ENCODE measurements at places on chromosomes 3 and 15.

- no peak for DNase-seq
Measured at GRCh38 chr15:39880718-39881387, 39.2 kb downstream of the GPR176 start.

- no peak for DNase-seq
Measured at GRCh38 chr15:63363292-63363691, 18.4 kb downstream of the CA12 start.

DNA sequence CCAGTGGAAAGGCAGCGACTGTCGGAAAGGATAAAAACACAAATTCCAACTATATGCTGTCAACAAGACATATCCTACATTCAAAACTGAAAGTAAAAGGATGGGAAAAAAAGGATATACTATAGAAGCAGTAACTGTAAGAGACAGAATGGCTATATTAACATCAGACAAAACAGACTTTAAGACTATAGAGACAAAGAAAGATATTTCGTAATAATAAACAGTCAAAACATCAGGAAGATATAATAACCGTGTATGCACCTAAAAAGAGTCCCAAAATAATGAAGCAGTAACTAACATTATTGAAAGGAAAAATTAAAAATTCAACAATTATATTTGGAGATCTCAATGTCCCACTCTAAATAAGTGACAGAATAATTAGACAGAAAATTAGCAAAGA lies 48.2 kb downstream of the ZNF148 start:
- no peak for DNase-seq

GRCh38 chr15:73030122-73030679 lies 22.1 kb upstream of the NEO1 start:
- DNase-seq, result no peak

DNA sequence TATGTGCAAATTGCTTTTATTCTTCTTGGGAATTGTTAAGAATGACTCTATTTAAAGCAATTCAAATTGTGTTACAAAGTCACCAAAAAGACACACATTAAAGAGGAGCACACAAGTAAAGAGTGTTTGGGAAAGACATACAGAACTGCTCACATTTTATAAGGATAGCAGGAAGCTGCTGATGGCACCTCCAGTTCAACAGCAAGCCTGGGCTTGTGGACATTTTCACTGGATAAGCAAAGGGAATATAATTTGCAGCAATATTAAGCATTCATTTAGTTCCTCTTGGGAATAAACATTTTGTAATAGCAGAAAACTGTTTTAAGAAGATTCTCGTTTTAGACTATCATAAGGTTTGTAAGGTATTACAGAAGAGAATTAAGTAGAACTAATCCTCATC lies 1271.9 kb downstream of the ZPLD1 start:
- DNase-seq, result no peak

GRCh38 chr3:56836276-56837163 lies 34.8 kb upstream of the ARHGEF3 start:
- no peak for DNase-seq

- no peak for DNase-seq
Measured at GRCh38 chr3:169389211-169389924, 274.1 kb downstream of the MECOM start.

GRCh38 chr3:105691633-105692032 lies 177.2 kb downstream of the CBLB start:
- DNase-seq, result no peak

Data from coronary artery (tissue), 2 donors.